Activated naive CD4-positive, alpha-beta T cell treated with anti-CD3 and anti-CD28 coated beads, Interleukin-2, amount 50 U/mL, for 72 hours (primary cell): ENCODE measurements at places on chromosomes 2 and 18. TPM values are rescaled to one million over a fixed set of nuclear protein-coding genes. Genes with fewer than 3 reads are reported as not detected.

The PROKR1 gene
- total RNA-seq = not detected

GRCh38 chr2:65498396-65498795 is 66.0 kb upstream of the SPRED2 start:
- DNase-seq = no peak

The ICOS gene
- 117 TPM for total RNA-seq

DNA sequence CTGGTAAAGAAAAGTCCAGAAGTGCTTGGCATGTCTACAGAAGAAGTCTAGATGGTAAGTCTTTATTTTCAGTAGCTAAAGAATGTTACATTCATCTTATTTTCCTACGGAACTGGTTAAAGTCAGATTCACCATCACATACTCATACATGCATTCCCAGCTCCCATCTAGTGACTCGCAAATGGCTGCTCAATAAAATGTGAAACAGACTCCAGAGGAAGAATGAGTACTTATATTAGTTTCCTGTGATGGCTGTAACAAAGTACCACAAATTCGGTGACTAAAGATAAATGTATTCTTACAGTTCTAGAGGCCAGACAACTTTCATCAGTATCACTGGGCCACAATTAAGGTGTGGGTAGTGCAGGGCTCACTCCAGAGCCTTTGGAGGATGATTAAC is 797.2 kb downstream of the SATB2 start:
- no peak for DNase-seq

DNA sequence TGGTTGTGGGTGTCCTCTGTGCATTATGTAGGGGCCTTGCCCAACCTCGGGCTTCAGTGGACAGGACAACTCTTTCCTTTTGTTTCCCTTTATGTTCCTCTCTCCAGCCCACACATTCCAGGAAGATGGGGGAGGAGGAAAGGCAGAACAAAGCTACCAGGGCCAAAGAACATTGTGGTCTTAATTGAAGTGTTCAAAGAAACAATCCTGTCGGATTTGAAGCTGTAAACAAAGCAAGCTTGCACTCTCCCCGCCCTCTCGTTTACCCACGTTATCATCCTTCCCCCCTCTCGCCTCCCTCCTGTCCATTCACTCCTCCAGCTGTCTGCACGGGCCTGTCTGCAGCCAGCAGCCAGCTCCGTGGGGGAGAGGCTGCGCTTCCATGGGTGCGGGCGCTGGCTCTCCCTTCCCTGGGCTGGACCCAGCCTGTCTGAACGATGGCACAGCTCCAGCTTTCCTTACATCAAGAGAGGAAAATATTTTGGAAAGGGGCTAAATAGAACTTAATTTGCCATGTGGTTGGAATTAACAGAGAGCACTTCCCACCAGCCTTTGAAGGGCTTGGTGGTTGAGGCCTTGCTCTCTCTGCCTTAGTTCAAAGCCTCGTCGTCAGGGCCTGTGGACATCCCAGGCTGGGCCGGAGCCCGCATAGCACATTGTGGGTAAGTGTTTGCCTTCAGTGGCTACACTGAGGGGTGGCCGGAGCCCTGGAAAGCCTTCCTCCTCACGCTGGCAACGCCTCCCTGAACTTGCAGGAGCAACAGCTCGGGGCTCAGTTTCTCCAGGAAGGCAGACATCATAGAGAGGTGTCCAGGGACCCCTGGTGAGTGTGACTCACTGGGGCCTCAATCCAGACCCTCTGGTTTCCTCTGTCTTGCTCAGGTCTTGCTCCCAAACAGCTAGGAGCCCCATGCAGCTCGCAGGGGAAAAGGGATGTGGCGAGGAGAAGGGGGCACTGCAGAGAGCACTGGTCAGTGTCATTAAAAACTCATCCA is 60.6 kb upstream of the HS6ST1 start:
- no peak for DNase-seq

The NXPH2 gene
- not detected for total RNA-seq

DNA sequence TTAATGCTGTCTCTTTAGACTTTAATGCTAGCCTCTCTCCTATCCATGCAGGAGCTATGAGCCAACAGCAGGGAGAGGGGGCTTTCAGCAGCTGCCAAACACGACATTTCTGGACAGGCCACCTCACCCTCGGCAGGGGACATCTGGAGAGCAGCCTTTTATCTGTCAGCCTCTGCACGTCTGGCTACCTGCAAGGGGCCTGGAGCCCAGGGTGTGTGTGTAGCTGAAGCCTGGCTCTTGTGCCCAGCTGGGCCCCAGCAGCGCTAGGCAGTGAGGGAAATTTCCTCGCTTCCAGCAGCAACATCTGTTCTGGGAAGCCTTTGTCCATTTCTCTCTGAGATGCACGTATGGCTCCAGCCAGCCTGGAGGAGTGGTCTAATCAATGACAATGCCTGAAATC is 728.7 kb upstream of the ID2 start:
- no peak for DNase-seq
